ENCODE measurements at places on chromosomes 2 and 18.

GRCh38 chr18:63603772-63604171, 16.6 kb downstream of the SERPINB13 start:
- DNase-seq, result no peak

DNA sequence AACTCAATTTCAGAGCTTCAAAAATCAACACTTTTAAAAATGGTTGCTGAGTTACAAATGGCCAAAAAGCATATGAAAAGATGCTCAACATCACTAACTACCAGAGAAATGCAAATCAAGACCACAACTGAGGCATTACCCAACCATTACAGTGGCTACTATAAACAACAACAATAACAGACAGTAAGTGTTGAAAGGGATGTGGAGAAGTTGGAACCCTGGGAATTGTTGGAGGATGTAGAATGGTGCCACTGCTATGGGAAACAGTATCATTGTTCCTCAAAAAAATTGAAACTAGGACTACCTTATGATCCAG, 173.3 kb upstream of the SPRED2 start:
- DNase-seq, result no peak

DNA sequence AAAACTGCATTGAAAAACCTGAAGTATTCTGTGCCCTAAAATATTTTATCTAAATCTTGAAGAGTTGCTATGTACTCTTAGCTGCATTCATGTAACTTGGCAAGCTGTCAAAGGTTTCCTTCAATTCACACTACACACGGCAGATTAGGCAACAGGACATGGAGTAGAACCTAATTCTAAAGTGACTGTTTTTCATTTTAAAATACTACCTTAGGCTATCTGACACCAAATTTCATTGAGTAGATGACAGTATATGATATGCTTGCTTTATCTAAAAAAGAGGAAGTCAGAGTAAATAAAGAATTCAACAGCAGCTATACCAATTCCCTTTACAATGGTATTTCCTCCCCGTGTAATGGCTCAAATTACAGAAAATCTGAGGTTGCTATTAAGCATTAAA, 45.4 kb downstream of the EXOC6B start:
- DNase-seq, result no peak

DNA sequence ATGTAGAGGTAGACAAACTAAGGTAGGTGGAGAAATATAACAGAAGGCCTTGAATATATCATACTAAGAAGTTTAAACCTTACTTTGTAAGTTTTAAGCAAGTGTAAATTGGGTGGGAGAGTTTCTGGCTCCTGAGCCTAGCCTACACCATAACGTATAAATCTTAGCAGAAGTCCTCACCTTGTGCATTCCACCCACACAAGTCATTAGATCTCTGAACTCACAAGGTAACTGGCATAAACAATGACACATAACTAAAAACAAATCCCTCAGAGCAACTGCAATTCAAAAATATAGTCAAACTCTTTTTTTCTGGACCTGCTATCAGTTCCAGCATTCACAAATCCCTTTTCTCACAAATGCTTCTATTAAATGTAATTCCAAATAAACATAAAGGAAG, 9.4 kb downstream of the REV1 start:
- no peak for DNase-seq

DNA sequence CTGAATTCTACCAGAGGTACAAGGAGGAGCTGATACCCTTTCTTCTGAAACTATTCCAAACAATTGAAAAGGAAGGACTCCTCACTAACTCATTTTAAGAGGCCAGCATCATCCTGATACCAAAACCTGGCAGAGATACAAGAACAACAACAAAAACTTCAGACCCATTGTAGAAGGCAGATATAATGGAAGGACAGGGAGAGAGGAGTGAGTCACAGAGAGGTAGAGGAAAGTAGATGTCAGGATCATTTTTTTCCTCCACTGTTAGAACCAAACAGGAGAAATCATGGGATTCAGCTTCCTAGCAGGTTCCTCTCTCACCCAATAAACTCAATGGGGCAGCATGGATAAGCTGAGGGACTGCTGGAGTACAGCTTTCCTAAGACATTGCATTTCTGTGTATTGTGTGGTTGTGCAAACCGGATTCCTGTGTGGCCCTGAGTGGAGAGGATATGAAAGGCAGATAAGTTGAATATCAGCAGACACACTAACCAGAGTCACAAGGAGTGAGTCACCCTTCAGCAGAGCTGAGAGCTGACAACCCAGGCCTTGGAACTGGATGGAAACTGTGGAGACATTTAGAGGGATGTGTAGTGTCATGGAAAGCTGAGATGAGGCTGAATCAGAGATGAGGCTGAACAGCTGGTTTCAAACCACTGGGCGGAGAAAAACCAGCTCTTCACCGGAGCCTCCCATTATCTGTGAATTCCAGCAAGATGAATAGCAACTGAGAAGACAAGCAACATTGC, 60.9 kb upstream of the MMADHC start:
- DNase-seq, result no peak

- DNase-seq, result no peak
Observed at GRCh38 chr2:102839668-102840388, 78.0 kb downstream of the TMEM182 start.

- DNase-seq, result no peak
Observed at GRCh38 chr2:238502956-238503791, 76.4 kb downstream of the ASB1 start.
